ENCODE measurements at places on chromosomes 16 and 17. TPM values are rescaled to one million over a fixed set of nuclear protein-coding genes. Genes with fewer than 3 reads are reported as not detected.

Gene ODF4
- total RNA-seq, result not detected

Gene HSDL1
- total RNA-seq, result 22.1 TPM

Gene DNAI2
- not detected for total RNA-seq

GRCh38 chr16:58031016-58031800, 5.7 kb downstream of the MMP15 start:
- no peak for DNase-seq

DNA sequence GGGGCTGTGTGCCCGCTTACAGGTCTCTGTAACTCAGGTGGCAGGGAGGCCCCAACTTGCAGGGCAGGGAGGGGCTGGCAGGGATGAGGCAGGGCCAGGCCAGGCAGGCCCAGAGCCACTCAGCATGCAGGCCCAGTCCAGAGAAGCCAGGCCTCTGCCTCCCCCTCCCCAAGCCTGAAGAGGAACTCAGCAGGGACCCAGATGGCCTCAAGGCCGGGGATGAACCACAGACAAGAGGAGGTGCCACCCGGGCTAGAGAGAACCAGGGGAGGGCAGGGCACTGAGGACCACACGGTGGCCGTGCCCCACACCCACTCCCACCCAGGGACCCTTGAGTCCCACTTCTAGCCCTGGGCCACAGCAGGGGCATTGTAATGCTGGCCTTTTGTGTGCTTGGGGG, 29.8 kb upstream of the EIF1 start:
- DNase-seq, result no peak

DNA sequence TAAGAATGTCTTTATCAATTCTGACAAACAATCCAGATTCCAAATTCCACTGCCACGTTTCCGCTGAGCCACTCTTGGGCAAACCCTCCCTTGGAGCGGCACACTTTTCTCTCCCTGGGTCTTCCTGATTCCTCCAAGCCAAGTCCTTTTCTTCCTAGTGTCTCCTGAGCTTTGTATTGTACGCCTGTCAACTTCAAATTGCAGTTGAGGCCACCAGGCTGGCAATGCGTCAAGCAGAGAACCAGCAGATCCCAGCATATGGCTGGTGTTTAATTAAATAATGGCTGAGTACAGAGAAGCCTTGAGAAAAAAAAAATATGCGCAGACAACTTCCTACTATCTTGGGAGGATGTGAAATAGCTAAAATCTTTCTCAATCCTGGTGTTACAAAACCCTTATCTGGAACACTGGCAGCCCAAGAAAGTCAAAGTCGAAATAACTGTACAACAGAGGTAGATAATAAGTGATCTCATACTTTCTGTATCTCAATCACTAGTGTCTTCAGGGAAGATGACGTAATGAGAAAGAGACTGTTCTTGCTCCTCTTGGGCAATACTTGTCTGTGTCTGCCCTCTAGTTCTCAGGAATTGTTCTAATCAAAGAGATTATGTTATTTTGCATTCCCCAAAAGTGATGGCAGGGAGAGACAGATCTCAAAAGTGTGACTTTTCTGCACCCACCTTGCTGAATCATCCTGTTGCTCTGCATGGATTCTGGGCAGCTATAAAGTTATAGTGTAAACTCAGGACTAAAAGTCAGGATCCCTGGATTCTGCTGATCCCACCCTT, 15.0 kb downstream of the SMIM36 start:
- no peak for DNase-seq

GRCh38 chr16:3610698-3611145, 684 bp downstream of the SLX4 start:
- DNase-seq, result no peak

DNA sequence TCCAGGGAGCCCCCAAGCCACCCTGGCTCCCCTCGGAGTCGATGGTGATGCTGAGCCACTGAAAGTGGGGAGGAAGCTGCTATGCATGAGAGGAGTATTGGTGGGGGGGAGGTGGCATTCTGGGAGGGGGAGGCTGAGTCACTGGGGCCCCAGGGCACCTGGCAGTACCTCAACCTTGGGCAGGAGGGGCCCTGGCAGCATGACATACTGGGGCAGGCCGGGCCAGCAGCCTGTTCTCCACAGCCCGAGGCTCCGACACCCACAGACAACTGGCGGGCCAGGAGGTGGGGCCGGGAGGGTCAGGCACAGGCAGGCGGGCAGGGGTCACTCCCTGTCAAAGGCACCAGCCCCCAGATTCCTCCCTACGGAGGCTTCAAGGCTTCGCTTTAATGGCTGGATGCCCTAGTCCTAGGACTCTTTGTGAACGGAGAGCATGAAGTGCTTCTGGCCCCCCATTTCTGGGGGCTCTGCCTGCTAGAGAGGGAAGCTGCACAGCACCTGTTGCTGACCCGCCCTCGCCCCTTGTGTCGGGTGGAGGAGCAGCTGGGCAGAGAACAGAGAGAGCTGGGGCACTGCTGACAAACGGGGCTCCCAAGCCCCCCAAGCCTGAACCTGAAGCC, 928 bp downstream of the CASKIN2 start:
- DNase-seq, result no peak
